AG09319 (cell line): ENCODE measurements at places on chromosomes 7 and 10.
A peak's percentile ranks its signal among the peaks of the same experiment; 100 is the strongest.

GRCh38 chr10:20207653-20208052, 391.4 kb downstream of the PLXDC2 start:
- DNase-seq = no peak

DNA sequence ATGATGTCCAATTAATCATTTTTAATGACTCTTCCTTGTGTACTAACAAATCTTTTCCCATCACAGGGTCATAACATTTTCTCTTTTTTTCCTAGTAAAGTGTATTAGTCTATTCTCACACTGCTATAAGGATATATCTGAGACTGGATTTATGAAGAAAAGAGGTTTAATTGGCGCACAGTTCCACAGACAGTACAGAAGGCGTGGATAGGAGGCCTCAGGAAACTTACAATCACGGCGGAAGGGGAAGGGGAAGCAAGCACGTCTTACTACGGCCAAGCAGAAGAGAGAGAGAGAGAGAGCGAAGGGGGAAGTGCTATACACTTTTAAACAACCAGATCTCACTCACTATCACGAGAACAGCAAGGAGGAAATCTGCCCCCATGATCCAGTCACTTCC, 359.4 kb upstream of the NFE2L3 start:
- no peak for DNase-seq

DNA sequence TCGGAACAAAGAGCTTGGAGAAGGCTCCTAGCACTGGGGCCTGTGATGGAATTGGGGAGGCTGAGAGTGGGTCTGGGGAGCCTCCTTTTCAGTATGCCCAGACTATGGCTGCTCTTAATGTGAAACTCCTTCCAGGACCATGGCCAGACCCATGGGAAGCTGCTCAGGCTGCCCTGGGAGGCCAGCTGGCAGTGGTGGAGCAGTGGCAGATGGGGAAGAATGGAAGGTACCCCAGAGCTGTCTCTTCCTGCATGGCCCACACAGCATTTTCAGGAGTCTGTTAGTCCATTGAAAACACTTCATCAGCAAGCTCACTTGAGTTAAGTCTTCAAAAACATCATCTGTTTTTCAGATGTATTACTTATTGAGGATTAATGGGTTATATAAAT, 18.5 kb downstream of the NACAD start:
- no peak for DNase-seq

DNA sequence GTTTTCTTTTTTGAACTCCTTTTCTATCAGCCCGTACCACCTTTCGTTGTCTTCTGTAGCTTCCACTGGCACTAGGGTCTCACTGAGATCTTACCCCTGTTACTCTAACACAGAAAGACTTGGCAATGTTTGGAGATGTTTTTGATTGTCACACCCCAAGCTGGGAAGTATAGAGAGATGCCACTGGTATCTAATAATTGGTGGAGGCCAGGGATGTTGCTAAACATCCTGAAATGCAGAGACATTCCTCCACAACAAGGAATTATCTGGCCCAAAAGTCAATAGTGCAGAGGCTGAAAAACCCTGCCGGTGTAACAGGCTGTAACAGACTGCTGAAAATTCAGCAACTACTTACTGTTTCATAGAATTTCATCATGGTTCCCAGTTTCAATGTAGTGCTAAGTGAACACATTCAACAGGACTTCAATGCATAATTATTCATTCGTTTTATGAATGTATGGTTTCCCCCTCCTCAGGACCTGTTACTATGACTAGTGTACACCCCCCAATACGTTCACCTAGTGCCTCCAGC, 115.9 kb downstream of the TRIM24 start:
- DNase-seq = no peak

DNA sequence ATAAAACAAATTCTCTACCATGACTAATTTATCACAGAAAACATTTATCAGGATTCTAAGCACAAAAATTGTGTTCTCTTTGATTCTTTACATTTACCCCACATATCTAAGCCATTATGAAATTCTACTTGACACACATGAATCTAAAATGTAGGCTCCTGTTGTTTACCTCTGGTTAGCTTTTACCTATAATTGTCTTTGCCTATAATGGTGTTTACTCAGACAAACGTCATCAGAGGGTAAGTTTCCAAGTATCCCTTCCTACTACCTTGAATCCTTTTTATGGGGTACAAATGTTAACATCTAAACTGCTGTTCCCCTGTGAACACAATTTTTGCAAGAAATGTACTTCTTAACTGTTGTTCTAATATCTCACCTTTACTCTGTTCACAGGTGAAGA, 63.5 kb downstream of the MINDY3 start:
- DNase-seq = no peak

- no peak for DNase-seq
Observed at GRCh38 chr10:127451628-127452027, 97.5 kb upstream of the NPS start.

DNA sequence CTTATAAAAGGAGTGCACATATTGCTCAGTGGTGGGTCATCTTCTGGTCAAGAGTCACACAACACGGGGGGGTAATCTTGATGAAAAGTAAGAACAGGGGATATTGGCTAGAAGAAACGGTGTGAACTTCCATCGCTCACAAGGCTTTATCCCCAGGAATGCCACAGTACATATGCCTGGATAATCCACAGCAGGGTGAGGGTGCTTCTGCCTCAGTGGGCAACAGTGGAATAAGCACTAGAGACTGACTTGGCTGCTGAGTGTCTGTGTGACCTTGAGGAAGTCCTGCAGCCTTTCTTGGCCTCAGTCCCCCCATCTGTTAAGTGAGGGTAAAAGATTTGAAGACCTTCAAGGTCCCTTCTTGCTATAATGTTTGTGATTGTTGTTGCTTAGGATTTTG, 44.9 kb upstream of the SHH start:
- no peak for DNase-seq

DNA sequence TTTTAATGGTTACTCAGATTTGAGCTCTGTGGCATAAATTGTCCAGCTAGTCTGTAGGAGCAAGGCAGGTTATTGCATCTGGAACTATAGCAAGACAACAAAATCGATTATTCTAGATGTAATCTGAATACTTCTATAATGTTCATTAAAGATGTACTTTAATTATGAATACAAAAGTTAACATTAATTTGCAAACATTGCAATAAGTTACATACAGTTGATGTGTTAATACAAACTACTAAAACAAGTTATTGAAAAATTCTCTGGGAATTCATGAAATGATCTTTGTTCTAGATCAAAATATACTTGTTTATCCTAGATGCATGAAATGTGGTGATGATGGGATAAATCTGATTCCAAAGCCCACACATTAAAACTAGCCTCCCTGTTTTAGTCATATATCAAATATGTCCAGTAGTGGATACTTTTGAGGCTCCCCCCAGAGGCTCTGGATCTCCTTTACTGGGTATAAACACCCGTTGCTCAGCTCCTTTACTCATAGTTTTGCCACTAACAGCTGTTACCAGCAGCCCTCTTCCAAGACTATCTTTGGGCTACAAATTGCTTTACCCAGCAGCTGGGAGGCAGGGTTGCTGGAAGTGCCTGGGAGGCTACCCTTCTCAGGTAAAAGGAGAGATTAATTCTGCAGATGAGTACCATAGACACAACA, 78.1 kb downstream of the ARL4A start:
- DNase-seq = no peak

DNA sequence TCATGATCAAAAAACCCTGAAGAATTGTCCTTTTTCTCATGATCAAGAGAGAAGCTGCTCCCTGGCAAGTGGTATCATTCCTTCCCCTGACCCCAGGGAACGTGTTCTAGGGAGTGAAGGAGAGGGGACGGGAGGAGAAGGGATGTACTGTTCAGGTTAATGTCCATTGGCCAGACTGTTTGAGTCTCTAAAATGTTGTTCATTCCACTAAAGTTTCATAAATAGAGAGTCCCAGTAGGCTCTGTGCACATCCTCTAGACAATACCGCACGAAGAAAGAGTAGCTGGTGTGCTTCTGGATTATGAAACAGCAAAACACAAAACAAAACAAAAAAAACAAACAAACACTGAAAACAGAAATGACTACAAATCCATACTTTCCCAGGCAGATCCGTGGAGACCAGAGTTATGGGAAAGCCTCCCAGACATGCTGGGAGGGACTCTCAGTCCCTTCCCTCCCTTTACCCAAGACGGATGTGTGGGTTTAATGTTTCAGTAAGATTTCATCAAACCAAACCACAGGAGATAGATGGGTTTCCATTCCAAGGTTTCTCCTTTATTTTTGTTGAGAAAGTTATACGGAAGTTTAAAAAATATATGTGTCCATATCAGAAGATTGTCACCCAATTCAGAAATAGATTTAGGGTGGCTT, 66.5 kb upstream of the TNS3 start:
- DNase-seq = peak; percentile 65

- DNase-seq = no peak
Observed at GRCh38 chr10:123101872-123102271, 33.9 kb upstream of the HMX3 start.

GRCh38 chr10:7483848-7484247, 73.0 kb upstream of the SFMBT2 start:
- DNase-seq = no peak

DNA sequence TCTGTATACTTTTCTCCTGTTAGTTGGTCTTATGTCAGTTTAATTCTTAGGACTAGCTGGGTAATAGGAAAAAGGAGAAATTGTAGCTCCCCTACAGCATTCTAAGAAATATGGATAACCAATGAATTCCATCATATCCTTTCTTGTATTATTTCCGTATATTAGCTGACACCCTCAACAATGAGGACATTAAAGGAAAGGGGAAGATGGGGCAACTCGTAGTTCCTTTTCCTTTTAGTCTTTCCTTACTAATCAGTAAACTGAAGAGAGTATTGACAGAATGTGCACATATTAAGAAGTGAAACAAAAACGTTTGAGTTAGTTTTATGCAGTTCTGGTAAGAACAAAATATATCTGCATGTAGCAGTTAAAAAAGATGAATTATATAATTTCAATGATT, 35.1 kb upstream of the C10orf67 start:
- no peak for DNase-seq

GRCh38 chr10:79982362-79982800, 33.5 kb upstream of the SFTPD start:
- DNase-seq = no peak

DNA sequence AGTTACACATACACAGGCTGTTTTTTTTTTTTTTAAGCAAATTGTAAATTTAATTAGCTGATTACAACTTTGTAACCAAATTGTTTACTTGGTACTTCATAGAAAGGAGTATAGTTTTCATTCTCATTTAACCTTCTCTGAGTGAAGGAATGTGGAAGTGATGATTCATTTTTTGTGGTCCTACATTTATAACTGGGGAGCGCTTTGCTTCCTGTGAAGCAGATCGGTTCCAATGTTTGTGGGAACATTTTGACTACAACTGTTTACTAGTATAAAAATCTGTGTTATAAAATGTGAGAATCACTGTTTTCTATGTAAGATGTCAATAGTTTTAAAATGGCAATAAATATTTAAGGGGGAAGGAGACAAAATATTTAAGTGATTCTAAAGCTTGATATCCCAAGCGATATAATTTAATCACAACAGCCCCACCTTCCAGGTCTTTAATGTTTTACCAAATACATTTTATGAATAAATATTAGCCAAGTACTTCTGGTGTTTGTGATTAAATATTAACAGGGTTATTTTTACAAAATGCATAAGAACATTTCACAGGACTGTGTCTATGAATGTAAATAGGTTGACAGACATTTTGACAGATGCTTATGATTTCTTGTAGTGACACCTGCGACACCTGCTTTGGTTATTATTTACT, 57.1 kb downstream of the NXPH1 start:
- DNase-seq = no peak

- DNase-seq = no peak
Observed at GRCh38 chr7:41185851-41186250, 517.0 kb downstream of the INHBA start.

DNA sequence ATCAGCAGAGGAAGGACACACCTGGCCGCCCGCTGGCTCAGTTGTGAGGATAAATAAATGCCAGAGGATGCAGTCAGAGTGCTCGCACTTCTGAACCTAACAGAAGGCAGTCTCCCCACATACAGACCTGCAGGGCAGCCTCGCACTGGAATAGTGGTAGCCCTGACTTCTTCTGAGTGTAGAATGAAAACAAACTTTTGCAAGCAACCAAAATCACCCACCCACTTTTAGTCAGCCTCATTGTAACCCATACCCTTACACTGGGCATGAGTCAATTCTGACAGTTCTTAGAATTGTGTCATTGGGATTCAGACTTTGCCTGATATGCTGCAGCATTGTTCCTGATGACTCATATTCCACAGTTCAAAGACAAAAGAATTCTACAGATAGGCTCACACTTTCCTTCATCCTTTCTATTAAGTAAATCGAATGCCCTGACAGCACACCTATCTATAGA, 167.0 kb upstream of the CDK1 start:
- no peak for DNase-seq

DNA sequence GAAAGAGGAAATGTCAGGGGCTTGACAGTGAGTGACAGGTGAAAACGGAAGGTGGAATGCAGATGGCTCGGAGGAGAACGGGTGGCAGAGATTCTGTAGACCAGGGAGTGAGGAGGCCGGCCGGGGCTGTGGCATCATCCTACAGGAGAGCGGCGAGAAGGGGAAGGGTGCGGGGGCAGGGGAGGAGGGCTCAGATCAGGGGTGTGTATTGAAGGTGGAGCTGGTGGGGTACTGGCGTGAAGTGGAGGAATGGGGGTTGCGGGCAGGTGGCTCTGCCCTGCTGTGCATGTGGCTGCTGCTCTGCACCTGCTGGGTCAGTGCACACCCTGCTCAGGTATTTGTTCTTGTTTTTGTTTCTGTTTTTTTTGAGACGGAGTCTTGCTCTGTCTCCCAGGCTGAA, 470.8 kb upstream of the FOXK1 start:
- no peak for DNase-seq

- DNase-seq = no peak
Observed at GRCh38 chr7:36683111-36683510, 41.2 kb downstream of the AOAH start.

DNA sequence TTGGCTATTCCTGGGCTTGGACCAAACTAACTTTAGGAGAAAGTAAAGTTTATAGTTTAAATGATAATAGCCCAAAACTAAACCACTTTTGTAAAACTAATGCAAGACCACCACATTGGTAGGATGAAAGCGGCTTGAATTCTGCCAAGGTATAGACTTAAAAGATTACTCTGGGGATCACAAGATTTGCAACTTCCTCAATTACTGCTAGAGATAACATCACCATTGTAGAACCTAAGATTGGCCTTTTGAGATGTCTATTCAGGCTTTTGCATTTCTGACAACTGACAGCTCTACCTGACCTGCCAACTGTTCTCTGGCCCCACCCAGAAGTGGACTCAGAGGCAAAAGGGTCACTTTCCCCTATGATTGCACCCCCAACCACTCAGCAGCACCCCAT, 162.4 kb downstream of the TNS3 start:
- no peak for DNase-seq

DNA sequence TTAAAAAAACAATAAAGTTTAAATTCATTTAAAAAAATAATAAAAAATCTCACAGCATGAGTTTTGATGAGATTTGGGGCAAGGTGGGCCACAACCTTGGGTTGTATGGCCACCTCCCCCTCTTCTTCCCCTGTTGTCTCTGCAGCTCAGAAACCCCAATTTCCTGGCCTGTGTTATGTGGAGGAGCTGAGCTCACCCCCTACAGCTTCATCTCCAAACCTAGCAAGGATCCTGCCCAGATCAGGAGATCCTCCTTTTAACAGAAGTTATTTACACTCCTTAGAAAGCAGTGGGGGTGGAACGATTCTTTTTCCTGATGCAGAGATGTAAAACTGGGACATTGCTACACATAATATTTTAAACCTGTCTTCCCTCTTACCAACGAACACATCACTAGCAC, 6.9 kb upstream of the SH2D4B start:
- DNase-seq = no peak
